MCF 10A (cell line): ENCODE measurements at places on chromosomes 2 and 18. TPM values are rescaled to one million over a fixed set of nuclear protein-coding genes. Genes with fewer than 3 reads are reported as not detected.

SCYGR4 gene
- not detected in 2 replicates for total RNA-seq

SP5 gene
- total RNA-seq: not detected in 2 replicates

APOB gene
- total RNA-seq: 0.05 TPM in 1 of 2 replicates, not detected in the other

TMEM163 gene
- not detected in 2 replicates for total RNA-seq

KCNS3 gene
- 0.84 and 1.7 TPM in 2 replicates for total RNA-seq

- H3K36me3 ChIP-seq: no peaks in the 10 kb centered on the region
- H3K4me3 ChIP-seq: no peak overlapping the region
- no peaks in the 10 kb centered on the region for H3K27me3 ChIP-seq
- H3K4me1 ChIP-seq: peaks cover 17% of the 10 kb centered on the region
- DNase-seq: no peak
Observed at GRCh38 chr2:59662127-59662861, 891.2 kb downstream of the BCL11A start.

DNA sequence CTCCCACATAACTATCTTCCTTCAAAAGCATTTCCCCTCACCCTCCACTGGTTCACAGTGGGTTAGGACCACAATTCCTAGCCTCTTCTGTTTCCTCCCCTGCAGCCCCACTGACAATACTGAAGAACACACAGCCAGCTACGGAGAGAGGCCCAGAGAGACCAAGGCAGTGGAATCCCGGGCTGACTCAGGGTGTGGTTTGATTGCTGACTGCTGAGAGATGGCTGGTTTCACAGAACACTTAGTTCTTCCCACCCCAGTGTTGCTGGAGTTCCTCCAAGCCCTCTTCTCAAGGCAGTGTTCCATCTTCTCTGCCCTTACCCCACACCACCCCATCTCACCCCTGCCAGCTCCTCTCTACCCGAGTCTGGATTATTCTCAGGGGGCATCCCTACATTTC is 43.3 kb upstream of the ZFP36L2 start:
- no peaks in the 10 kb centered on the region for H3K27me3 ChIP-seq
- peak overlapping the region; percentile 28 for H3K4me3 ChIP-seq

DNA sequence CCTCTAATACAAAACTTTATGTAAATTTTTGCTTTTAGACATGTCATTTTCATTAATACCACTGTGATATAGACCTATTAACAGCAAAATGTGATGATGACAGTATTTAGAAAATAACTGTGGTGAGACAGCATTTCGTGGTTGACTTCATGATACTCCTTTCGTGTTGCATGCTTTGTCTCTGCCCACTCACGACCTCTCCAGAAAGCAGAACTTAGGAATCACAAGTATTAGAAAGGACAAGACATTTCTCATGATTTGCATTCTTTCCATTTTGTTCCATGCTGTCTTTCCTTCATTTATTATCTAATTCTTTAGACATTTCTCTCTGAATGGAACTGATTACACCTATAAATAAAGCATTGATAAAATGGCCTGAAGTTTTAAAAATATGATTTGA is 85.2 kb upstream of the POU3F3 start:
- H3K27ac ChIP-seq: peak overlapping the region; percentile 63
- no peak for DNase-seq
- no peak overlapping the region for H3K4me3 ChIP-seq
- peaks cover 9% of the 10 kb centered on the region for H3K4me1 ChIP-seq
- no peaks in the 10 kb centered on the region for H3K27me3 ChIP-seq

- no peak overlapping the region for H3K27ac ChIP-seq
- H3K27me3 ChIP-seq: no peaks in the 10 kb centered on the region
- no peak overlapping the region for H3K4me3 ChIP-seq
- no peaks in the 10 kb centered on the region for H3K36me3 ChIP-seq
- peaks cover 10% of the 10 kb centered on the region for H3K4me1 ChIP-seq
Observed at GRCh38 chr2:190755772-190756415, 107.0 kb downstream of the NAB1 start.

DNA sequence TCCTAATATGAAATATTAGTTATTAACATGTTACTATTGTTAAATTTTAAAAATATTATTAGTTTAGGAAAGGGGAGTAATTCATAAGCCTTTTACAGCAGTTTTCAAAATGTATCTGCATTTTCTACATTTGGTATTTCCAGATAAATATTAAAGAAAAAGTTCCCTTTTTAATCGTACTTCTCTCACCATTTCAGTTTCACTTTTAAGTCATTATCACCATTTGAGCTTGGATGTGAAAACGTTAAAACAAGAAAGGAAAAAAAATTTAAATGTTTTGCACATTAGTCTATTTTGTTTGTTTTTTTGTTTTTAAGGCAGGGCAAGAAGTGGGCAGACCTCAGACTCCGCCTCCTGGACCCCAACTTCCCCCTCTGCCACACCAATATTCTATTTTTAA is 3.3 kb upstream of the SRSF7 start:
- DNase-seq: no peak
- H3K27me3 ChIP-seq: no peaks in the 10 kb centered on the region
- H3K36me3 ChIP-seq: peaks cover 20% of the 10 kb centered on the region
- H3K27ac ChIP-seq: peak overlapping the region; percentile 42
- peaks cover 5% of the 10 kb centered on the region for H3K4me1 ChIP-seq

- H3K27me3 ChIP-seq: no peaks in the 10 kb centered on the region
- H3K4me1 ChIP-seq: no peaks in the 10 kb centered on the region
- peak; percentile 45 for DNase-seq
- H3K4me3 ChIP-seq: no peak overlapping the region
- H3K36me3 ChIP-seq: peaks cover 9% of the 10 kb centered on the region
- no peak overlapping the region for H3K27ac ChIP-seq
Observed at GRCh38 chr2:159557437-159558034, 58.8 kb downstream of the BAZ2B start.

DNA sequence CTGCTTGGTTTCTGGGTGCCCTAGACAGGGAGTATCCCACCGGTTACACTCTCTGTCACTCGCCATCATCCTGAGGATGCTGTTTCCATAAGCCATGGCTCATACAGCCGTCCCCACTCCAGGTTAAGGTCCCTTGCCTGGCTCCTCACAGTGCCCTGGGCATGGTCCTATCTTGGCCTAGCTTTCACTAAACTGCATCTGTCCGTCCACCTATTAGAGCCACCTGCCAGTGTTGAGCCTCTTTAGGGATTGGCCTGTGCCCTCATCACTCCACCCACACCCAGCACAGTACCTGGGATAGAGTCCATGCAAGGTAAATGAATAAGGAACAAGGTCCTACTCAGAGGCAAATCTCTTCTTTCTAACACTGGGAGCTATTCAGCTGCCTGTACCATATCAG is 320.1 kb downstream of the GBX2 start:
- DNase-seq: no peak
- no peak overlapping the region for H3K27ac ChIP-seq
- H3K4me3 ChIP-seq: no peak overlapping the region
- H3K36me3 ChIP-seq: no peaks in the 10 kb centered on the region
- H3K4me1 ChIP-seq: no peaks in the 10 kb centered on the region

- H3K4me3 ChIP-seq: no peak overlapping the region
- no peaks in the 10 kb centered on the region for H3K4me1 ChIP-seq
- H3K36me3 ChIP-seq: no peaks in the 10 kb centered on the region
- no peak overlapping the region for H3K27ac ChIP-seq
Observed at GRCh38 chr2:126739141-126739540, 83.2 kb downstream of the GYPC start.
